NCI-H1417 treated with DMSO at 0.1 percent for 48 hours (cell line): ENCODE measurements at places on chromosomes 1 and 21.

GRCh38 chr1:15771836-15772515 is 13.4 kb downstream of the FBLIM1 start:
- DNase-seq = no peak

- no peak for DNase-seq
Observed at GRCh38 chr1:5733596-5733995, 258.6 kb downstream of the NPHP4 start.

DNA sequence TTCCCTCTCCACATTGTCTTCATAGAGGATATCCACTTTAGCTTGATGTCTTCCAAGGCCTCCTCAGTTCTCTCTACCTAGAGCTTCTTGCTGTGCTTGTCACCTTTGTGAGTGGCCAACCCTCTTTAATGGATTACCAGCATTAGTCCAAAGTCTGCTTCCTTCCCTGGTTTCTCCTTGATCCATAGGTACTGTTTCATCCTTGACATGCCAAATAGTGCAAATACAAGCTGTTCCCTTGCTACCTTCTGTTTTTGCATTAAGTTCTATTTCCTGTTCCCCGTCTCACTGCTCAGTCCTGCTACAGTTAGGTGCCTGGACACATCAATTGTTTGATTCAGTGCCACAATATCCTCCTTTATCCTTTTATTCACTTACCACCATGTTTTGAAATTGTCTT is 19.2 kb downstream of the MAST2 start:
- no peak for DNase-seq

DNA sequence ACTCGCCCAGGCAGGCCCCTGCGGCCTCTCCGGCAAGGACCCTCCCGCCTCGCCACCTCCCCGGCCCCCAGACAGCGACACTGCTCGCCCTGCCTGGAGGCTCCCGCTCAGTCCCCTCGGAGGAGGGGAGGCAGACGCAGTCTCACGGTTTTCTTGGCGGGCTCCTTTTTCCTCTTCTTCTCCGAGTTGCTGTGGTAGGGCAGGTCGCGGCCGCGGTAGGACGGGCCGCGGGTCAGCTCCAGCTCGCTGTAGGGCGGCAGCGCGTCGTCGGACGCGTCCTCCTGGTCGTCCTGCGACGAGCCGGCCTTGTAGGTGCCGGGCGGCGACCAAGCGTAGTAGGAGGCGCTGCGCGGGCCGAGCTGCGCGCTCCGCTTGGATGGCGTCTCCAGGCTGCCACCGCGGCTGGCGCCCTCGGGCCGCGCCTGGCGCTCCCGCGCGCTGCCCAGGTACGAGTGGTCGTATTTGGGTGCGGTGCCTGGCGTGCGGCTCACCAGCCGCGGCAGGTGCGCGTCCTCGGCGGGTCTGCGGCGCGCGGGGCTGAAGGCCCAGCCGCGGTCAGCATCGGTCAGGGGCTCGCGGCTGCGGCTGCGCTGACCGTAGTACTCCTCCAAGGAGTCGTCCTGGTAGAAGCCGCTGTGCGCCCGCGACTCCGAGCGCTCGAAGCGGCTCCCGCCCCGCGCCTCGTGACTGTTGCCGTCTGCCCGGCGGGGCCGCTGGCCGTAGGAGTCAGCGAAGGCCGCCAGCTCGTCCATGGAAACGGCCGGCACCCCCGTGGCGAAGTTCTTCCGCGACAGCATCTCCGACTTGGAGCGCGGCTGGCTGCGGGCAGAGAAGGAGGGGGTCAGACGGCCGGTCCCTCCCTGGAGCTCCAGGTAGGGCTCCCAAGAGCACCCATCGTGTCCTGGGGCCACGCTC is 44.8 kb upstream of the TADA1 start:
- no peak for DNase-seq

DNA sequence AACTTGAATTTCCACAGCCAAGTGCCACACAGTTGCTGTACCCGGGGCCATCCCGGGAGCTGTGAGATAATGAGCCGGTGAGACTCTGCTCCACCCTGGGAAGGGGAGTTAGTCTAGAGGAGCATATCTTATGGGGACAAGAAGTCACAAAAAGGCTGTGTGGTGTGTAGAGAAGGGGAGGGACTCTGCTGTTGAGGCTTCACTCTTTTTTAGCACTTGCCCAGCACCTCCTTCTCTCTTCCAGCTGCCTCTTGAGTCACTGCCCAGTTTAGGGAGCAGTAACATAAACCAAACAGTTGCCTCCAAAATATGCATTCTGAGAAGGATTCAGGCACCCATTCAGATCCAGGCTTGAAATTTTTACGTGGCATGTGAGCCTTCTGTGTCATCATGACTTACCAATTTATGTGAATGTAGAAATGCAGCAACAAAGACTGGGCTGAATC is 744 bp upstream of the WDR26 start:
- DNase-seq = no peak

GRCh38 chr21:34981791-34982190 is 67.3 kb downstream of the RUNX1 start:
- DNase-seq = no peak

GRCh38 chr1:50978852-50979781 is 9.1 kb downstream of the CDKN2C start:
- DNase-seq = no peak

DNA sequence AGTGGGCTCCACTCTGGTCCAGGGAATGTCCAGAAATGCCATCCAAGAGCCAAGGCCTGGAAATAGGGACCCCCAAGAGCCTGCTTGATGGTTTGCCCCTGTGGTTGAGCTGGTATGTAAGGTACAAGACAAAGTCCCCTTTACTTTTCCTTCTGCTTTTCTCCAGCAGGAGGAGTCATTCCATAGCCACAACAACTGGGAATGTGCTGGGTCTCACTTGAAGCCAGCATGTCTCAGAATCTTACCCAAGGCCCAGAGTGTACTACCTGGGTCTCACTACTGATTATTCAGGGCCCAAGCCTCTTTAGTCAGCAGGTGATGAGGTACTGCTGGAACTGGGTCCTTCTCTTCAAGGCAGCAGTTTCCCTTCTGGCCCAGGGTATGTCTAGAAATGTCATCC is 62.1 kb upstream of the CD55 start:
- DNase-seq = no peak

- DNase-seq = no peak
Observed at GRCh38 chr21:44405948-44406872, 49.1 kb upstream of the LRRC3 start.

GRCh38 chr1:151542710-151543129 is 2.6 kb downstream of the TUFT1 start:
- DNase-seq = no peak

DNA sequence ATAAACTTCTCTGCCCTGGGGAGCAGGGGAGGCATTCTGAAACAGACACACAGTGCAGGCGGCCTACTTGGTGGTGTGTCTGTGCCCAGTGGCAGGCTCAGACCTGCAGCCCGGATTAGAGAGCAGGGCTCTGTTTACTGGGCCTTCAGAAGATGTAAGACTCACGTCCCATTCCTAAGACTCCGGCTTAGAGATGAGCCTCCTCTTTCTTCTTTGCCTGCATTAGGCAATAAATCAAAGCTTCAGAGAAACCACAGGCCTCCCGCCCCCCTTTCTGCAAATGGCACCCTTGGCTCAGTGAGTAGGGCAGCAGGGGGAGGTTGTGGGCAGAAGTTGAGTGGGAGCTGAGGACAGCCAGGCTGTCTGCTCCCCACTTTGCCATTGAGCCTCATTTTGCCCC is 35.8 kb downstream of the LGR6 start:
- DNase-seq = no peak
